A172 (cell line): ENCODE measurements at places on chromosomes 3 and 15. TPM values are rescaled to one million over a fixed set of nuclear protein-coding genes. Genes with fewer than 3 reads are reported as not detected.

DNA sequence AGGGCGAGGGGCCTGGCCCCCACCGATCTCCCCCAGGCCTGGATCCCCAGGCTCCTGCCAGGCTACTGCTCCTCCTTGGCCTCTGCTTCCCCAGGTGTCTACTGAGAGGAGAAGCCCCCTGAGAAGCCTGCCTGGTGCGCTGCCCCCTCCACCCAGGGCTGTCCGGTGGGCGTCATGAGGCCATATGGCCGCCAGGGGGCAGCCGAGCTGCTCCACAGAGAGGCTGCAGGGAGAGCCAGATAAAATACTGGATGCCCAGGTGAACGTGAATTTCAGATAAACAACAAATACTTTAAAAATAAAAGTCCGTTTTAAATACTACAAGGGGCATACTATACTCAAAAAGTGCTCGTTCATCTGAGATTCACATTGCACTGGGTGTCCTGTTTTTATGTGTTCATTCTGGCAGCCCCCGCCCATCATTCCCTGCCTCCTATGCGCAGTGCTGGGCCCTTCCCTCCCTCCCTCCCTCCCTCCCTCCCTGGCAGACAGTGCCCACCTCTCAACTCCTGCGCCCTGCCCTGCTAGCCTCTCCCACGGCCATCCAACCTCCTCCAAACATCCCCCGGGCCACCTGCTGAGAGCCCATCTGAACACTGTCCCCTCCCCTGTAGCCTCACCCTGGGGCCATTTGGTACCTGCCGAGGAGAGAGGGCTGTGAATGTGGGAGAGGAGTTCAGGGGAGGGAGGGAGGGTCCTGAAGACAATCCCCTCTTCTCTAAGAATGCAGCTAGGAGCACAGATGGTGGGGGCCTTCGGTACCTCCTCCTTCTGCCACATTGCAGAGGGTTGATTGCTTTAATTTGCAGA lies 29.6 kb downstream of the PSTPIP1 start:
- DNase-seq, result peak; percentile 26

- DNase-seq, result no peak
Observed at GRCh38 chr3:145959457-145960088, 201.4 kb downstream of the PLOD2 start.

DNA sequence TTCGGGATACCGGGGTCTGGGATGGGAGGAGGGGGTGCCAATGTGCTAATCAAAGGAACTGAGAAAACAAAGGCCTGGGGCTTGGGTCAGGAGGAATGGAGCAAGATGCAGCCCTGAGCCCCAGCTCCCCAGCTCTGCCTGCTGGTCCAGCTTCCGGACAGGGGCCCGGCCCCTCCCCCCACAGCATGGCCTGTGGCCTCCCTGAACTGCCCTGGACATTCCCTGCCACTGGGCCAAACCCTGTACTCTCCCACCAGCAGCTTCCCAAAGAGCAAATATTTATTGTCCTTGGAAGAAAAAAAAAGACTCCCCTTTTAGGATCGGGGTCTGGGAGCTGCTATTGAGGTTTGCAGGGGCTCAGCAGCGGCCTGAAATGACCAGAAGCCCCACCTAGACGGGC lies 5.7 kb upstream of the MYL3 start:
- DNase-seq, result no peak

The AGBL1 gene
- total RNA-seq, result not detected in 2 replicates

DNA sequence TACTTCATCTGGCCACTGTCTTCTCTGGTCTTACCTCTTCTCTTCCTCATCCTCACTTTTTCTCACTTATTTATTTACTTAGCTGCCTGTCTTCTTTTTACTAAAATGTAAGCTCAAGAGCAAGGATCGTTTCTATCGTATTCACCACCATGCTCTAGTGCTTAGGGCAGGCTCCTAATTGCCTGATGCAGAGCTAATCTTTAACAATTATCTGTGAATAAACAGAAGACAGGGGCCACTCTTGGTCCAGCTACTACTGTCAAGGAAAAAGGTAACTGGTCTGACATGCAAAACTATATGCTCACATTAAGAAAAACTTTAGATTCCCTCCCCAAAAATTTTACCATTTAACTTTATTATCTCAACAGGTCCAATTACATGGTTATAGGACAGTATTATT lies 17.5 kb downstream of the PIK3R4 start:
- DNase-seq, result no peak

DNA sequence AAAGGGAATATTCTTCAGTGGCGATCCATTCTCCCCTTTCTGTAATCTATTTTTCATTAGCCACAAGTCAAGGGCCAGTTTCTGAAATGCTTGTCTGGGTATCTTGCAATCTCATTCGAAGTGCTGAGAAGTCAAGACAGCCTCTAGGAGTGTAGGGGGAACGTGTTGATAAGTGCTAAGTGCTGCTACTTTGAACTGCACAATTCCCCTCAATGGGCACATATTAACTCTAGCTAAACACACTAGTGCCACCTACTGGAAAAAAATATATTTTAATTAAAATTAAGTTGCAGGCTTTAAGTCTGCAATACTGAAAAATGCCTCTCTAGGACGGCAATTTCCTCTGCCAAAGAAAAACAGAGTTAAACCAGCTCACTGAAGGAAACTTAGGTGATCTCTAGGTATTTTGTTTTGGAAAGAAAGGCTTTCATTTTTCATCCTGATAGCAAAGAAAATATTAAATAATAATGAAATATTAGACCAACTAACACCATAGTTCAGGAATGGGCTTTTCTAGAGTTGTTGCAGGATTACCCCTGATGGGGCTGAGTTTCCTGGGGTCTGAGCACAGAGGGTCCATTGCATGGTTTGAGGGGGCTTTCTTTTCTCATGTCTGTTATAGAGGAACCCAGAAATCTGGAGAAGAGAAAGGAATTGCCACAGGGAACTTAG lies 181.9 kb upstream of the KBTBD8 start:
- peak; percentile 58 for DNase-seq

The KLF15 gene
- total RNA-seq, result 0.03 and 0.31 TPM in 2 replicates

GRCh38 chr3:3907023-3907422 lies 107.8 kb downstream of the LRRN1 start:
- no peak for DNase-seq

The CCDC13 gene
- 0.02 TPM in 1 of 2 replicates, not detected in the other for total RNA-seq

The ZNF501 gene
- total RNA-seq, result not detected in 2 replicates

DNA sequence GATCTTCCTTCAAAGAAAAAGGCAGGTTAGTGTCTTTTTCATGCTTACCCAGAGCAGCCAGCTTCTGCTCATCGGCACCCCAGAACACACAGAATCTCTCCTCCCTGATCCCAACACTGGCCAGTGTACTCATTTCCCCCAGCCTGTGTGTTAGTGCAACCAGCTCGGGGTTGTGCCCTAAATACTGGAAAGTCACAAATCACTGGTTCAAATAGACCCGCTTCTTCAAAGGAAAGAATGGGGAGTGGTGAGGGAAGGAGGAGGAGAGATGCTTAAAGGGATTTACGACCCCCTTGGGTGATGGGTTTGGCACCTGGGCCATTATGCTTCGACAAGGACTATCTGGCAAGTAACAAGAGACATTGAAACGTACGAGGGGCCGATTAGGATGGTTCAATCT lies 114.0 kb downstream of the FOXB1 start:
- no peak for DNase-seq

GRCh38 chr15:38828031-38828532 lies 263.5 kb upstream of the RASGRP1 start:
- DNase-seq, result no peak

The SLC41A3 gene
- total RNA-seq, result 40.9 and 42.3 TPM in 2 replicates

DNA sequence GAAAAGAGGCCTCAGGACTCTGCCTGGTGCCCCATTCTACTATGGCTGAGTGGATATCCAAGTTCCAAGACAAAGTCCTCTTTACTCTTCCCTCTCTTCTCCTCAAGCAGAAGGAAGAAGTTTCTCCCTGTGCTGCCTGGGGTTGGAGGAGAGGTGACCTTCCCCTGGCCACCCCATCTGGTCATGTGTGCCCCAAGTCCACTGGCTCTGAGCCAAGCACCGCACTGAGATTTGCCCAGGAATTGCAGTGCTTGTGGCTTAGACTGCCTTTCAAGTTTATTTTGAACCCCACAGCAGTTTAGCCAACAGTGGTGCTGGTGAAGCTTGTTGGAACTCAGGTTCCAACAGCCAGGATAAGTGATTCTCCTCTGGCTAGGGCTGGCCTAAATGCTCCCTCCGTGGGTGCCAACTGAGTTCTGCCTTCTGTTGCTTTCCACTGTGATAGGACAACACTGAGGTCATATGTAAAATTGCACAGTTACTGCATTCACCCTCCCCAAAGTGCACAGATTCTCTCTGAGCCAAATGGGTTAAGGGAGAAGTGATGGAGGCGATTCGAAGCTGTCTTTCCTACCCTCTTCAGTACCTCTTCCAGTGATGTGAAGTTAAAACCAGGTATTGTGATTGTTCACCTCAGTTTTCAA lies 69.9 kb downstream of the TMCO5A start:
- no peak for DNase-seq

The RARRES1 gene
- total RNA-seq, result not detected in 2 replicates
